Fibroblast of skin of right biceps (primary cell): ENCODE measurements at places on chromosomes 3 and 15.

DNA sequence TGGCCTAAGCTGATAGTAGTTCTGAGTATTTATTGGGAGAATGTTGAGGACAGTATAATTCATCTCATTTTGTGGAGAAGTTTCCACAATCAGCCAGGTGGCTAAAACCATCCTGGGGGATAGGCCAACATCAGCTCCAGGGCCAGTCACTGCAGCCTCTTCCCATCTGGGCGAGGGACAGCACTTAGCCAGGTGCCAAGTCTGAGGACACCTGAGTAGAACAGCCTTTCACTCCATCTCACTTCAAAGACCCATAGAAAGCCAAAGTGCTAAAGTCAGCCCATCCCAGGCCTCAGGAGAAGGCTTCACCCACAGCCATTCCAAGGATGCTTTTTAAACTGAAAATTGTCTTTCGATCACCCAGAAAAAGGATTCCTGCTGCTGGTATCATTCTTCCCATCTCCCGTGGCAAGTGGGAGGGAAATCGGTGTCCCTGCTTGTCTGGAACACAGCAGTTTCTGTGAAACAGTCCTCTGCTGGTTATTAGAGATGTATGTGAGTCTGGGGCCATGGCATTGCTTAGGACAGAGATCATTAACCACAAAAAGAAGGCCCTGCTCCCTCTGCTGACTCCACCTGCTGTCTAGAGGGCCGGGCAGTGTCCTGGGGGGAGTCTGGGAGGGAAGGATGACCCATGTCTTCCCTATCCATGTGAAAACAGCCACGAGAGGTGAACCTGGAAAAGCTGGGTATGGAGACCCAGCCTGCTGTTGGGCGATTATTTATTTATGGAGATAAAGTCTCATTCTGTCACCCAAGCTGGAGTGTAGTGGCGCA, 9.6 kb downstream of the CALML4 start:
- no peak for DNase-seq

GRCh38 chr15:61681038-61681418, 379.2 kb downstream of the VPS13C start:
- DNase-seq = no peak

DNA sequence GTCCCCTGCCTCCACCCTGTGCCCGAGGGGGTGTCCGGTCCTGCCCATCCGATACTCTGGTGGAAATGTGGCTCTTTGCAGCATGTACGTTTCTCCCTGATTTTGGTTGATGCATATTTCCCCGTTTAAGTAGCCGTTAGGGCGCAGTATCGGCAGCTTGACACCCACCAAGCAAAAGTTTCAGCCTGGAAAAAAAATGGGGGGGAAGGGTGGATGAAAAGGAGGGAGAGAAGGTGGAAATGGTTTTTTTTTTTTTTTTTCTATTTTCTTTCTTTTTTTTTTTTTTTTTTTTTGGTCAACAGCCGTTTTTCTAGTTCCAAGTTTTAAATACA, 1.3 kb downstream of the RAP2B start:
- DNase-seq = peak; percentile 50

- DNase-seq = peak; percentile 69
These were observed at the start of gene FBLN2 for GRCh38 chr3:13548696-13549622. Gene FBLN2 (plus strand): TSS chr3:13549125. CDS start chr3:13570356, 21,231 bp downstream.

DNA sequence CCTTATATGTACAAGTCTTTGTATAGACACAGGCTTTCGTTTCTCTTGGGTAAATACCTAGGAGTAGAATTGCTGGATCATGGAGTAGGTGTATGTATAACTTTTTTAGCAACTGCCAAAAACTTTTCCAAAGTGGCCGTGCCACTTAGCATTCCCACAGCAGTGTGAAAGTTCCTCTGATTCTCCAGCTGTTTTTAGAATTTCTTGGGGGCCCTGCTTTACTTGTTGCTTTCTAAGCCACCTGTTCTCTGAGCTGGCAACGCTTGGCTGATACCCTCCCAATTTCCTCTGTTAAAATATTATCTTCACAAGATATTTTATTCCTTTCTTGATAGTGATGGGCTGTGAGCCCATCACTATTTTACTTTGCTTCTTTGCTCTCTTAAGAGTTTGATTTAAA, 19.2 kb downstream of the LIMD1 start:
- no peak for DNase-seq

GRCh38 chr3:111787556-111788463, 71.3 kb upstream of the PHLDB2 start:
- no peak for DNase-seq

GRCh38 chr3:51539291-51539941, 897 bp downstream of the RAD54L2 start:
- peak; percentile 50 for DNase-seq

- no peak for DNase-seq
These were observed 30.4 kb downstream of the SPPL2A start for GRCh38 chr15:50735156-50735555.

DNA sequence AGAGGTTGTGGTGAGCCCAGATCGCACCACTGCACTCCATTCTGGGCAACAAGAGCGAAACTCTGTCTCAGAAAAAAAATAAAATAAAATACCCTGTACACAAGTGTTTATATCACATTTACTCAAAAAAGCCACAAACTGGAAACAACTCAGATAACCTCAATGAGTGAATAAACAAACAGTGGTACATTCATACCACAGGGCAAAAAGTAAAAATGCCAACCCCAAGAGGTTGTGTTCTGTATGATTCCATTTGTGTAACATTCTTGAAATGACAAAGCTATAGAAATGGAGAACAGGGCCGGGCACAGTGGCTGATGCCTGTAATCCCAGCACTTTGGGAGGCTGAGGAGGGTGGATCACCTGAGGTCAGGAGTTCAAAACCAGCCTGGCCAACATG, 12.9 kb downstream of the EDC3 start:
- no peak for DNase-seq

DNA sequence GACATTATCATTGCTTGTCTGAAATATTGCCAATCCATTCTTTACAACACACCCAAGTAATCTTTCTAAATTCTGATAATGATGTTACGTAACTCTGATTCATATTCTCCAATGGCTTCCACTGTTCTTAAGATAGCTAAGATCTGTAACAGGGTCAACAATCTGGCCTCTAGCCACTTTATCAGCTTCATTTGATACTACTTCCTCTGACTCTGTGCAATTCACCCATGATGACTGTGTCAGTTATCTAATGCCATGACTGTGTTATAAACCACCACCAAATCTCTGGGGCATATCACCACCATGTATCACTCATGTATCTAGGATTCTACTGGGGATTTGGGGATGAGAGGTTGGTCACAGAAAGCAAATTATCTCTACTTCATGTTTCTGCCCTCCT, 44.0 kb downstream of the CD200 start:
- peak; percentile 86 for DNase-seq

- peak; percentile 99 for DNase-seq
These were observed 510.1 kb upstream of the CFAP20DC start for GRCh38 chr3:59559721-59560435.

DNA sequence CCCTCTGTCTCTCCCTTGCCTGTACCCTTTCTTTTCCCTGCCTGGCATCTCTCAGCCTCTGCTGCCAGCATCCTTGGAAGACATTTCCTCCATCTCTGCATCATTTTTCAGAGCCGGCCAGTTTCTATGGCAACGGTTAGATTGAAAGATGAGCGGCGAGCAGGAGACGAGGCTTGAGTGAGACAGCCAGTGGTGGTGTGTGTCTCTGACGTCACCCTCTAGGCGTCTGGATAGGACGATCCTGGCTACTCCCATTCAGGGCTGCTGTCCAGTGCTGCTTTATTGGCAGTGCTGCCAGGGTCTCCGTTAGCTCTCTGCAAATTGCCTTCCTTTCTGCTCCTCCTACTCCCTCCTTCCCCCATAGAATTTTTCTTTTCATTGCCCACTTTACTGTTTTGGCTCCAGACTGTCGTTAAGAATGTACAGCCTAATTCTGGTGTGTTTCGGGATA, 57.9 kb downstream of the TRAK1 start:
- DNase-seq = peak; percentile 82

- peak; percentile 44 for DNase-seq
These were observed 30.2 kb upstream of the SLCO2A1 start for GRCh38 chr3:134059671-134060560.

DNA sequence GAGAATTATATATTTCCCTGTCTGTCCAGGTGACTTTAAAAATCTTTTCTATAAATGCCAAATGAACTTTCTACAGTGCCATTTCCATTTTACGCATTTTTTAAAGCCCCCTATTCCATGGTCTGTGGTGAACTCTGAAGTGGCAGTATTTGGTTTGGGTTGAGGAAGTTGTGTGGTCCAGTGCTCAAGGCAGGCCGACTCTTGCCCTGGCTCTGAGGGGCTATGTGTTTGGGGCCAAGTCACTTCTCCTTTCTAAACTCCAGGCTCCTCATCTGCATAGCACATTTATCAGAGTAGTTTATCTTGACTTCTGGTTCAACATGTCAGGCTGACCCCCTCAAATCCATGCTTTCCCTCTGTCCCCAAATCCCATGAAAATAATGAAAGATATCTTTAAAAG, 14.1 kb downstream of the TTC21A start:
- DNase-seq = no peak

DNA sequence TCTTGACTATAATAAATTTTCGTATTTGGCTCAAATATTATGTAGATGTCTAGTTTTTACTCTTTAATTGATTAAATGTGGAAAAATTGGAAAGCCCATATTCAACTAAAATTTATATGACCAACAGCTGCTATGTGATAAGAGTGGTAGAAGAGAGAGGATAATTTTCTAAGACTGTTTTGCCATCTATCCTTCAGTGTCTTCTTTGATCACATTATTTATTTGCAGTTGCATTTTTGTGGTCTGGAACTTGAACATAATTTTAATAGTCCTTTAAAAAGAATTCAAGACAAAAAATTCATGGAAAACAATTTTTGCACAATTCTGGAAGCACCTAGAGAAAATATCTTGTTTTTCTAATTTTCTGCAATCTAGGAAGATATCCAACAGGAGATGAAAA, 213.3 kb upstream of the THBS1 start:
- DNase-seq = peak; percentile 47

DNA sequence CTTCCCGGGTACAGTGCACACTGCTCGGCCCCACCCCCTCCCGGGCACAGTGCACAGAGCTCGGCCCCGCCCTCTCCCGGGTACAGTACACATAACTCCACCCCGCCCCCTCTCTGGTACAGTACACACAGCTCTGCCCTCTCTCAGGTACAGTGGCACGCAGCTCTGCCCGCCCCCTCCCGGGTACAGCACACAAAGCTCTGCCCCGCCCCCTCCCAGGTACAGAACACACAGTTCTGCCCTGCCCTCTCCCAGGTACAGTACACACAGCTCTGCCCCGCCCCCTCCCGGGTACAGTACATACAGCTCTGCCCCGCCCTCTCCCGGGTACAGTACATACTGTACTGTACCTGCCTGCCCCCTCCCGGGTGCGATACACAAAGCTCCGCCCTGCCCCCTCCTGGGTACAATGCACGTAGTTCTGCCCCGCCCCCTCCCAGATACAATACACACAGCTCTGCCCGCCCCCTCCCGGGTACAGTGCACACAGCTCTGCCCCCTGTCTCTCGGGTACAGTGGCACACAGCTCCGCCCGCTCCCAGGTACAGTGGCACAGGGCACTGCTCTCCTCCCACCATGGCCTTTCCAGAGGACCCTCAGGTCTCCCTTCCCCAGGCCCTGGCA, 16.4 kb upstream of the PRR20G start:
- DNase-seq = no peak

DNA sequence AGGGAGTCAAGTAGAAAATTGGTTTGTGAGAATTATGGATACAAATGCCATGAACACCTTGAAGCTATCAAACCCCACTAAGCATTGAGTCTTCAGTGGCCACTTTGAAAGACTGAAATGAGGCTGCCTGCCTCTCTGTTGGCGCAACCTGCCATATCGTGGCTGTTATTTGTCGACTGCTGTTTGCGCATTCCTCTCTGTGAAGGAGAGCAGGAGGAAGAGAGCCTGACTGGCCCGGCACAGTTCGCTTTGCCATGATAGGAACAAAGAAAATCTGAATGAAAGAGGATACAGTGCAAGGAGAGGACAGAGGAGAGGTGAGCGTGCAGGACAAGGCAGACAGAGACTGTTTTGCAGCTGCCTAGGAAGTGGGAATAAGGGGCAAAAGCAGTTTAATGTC, 289.4 kb downstream of the RYR3 start:
- no peak for DNase-seq

DNA sequence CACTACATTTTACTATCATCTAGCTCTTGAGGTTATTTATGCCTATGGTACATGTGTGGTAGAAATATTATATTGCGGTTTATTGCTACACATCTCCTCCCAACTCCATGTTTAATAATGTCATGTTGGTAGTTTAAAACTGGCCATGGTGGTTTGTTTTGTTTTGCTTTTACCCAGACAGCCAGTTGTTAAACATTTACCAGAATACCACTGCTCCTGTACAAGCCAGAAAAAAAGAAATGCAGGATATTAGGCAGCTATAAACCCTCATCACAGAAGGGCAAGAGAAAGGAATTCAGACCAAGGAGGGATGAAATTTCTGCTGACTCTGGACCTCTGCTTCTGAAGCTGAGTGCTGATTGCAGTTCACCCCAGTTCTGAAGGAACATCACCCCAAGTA, 451.8 kb upstream of the IL12A start:
- DNase-seq = no peak

- DNase-seq = peak; percentile 92
These were observed 57.5 kb upstream of the HACD2 start for GRCh38 chr3:123642182-123642956.

DNA sequence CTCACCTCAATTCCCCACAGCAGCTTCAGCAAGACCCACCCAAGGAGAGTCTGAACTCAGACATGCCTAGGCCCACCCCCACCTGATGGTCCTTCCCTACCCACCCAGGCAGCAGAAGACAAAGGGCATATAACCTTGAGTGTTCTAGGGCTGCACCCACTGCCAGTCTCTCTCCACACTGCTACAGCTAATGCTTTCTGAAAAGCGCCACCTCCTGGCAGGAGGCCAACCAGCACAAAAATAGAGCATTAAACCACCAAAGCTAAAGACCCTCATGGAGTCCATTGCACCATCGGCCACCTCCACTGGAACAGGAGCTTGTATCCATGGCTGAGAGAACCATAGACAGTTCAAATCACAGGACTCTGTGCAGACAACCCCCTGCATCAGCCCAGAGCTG, 11.3 kb upstream of the RPL39L start:
- no peak for DNase-seq

DNA sequence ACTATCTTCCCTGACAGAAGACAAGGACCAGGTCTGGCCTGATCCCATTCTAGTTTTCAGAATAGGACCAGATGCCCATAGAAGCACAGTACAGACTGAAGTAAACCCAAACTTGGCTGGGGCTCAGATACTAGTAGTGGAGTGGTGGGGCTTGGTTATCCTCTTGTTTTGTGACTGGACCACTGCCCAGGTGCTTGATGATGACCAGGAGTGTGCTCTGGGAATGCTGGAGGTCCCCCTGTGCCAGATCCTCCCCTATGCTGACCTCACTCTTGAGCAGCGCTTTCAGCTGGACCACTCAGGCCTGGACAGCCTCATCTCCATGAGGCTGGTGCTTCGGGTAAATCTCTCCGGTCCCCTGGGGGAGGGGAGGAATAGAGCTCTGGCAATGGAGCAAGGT, 36.3 kb downstream of the ESYT3 start:
- no peak for DNase-seq

DNA sequence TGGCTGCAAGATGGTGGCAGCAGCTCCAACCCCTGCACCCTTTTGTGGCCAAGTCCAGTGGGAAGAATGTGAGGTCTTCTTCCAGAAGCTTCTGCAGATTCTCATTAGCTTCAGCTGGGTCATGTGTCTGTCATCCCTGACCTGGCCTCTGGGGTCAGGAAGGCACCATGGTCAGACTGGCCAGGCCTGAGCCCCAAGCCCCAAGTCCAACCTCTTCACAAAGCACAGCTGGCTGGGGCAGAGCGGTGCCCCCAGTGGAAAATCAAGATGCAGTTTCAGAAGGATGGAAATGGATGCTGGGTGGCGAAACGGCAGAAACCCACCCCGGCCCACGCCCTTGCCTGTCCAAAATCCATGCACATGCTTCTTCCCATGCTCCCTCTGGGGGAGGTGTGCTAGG, 15.9 kb upstream of the GATA2 start:
- no peak for DNase-seq
